ENCODE measurements at places on chromosomes 4 and X.

GRCh38 chr4:2910409-2910808, 52.8 kb downstream of the NOP14 start:
- no peak for DNase-seq

DNA sequence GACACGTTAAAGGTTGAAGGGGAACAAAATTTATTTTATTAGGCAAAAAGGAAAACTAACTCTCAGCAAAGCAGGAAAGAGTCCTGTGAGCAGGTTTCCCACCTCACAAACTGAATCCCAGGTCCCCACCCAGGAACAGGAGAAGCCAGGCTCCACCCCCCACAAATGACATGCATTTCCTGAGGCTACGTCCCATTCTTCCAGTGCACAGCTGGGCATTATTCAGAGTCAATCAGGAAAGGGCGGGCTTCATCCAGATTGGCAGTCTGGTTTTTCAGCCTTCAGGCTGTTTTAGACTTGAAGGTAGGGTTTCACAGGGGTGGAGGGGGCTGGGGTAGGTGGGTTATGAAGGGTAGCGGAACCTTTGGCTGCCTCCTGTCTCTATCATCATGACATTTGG, 11.9 kb upstream of the ASIC5 start:
- DNase-seq, result no peak

DNA sequence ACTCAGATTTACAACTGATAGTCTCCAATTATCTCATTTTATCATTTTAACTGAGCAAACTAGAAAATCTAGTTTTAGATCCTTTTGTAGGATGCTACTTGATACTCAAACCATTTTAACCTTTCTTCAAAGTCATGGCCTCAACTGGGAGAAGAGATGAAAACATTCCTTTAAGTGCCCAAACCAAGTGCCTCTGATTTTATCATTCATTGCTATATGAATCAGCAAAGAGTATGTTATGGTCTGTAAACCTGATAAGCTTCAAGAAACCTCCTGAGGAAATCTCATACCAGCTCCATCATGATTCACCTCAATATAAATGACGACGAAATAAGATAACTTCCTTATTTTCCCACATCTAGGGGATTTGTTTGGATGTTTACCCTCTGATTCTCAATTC, 119.9 kb downstream of the FAM13A start:
- no peak for DNase-seq

DNA sequence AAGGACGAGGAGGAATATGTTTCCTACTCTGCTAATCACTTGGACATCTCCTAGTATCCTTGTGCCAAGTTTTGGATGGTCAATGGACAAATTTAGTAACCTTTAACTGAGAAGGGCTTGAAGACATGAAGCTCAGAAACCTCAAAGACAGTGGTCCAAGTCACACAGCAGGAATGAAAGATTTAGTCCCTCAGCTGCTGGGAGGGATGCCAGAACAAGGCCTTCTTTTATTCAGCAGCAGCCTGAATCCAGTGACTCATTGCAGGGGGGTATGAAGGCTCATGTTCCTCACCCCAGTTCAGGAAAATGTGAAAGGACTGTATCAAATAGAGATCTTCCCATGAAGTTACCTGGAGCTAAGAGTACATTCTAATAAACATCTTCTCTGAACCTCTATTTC, 214.9 kb upstream of the UGT8 start:
- no peak for DNase-seq

DNA sequence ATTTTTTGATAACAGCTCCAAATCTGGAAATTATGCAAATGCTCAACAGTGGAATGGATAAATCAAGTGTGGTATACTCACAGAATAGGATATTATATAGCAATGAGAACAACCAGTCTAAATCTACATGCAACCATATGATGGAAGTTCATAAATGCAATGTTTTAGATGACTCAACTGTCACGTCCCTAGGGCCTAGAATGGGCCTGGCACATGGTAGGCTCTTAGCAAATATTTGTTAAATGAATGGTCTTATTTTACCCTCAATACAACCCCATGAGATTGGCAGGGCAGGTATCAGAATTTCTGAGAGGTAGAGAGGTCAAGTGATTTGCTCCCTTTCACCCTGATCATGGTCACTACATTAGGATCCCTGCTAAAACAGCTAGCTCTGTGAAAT, 14.6 kb upstream of the NKX3-2 start:
- no peak for DNase-seq

- DNase-seq, result no peak
Observed at GRCh38 chr4:93825551-93826216, 2.9 kb upstream of the ATOH1 start.

GRCh38 chrX:153889123-153889522, 3.1 kb upstream of the L1CAM start:
- DNase-seq, result no peak

- DNase-seq, result no peak
Observed at GRCh38 chr4:11228530-11228929, 200.2 kb downstream of the HS3ST1 start.

DNA sequence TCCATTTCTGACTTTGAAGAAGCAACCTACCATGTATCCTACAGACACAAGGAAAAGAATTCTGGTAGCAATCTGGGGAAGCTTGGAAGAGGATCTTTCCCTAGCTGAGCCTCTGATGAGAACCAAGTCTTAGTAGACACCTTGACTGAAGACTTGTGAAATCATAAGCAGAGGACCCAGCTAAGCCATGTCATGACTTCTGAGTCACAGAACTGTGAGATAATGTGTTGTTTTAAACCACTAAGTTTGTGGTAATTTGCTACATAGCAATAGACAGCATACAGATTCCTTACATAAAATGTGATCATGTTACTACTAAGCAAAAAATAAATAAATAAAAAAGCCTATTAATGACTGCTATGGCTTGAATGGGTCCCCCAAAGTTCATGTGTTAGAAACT, 71.3 kb upstream of the ANKRD50 start:
- DNase-seq, result no peak

DNA sequence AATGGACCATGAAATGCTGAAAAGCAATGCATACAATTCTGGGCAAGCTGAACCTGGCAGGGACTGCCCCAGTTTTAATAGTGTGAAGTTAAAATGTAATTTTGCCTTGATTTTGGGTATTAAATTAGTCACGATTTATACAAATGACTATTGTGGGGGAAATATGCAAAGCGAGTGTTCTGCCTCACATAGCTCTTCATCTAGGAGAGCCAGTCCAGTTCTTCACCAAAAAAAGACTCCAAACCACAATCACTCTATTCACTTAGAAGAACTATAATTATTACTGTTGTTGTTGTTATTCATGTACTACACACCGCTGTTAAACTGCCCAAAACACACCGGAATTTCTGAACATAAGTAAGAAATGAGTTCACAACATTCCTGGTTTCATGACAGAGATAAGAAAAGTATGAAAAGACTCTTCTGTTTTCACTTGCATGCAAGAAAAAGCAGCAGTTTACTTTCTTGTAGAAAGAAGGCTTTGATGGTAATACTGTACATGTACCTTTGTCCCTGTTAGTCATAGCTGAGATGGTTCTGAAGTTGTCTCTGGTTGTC, 101.9 kb downstream of the QRFPR start:
- no peak for DNase-seq

DNA sequence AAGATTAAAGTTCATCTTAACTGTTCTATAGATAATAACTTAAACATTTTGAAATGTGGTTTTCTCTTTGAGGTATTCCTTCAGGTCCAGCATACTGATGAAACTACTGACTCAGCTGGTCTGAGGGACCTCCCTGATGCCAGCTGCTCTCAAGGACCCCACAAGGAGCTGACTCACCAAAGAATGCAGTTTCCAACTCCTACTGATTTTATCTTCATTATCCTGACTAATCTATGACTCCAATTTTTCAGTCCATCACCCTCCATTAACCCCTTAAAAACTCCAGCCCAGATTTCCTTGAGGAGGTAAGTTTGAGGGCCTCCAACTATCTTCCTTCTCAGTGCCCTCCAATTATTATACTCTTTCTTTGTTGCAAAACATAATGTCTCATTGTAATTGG, 1.4 kb upstream of the UGT2B4 start:
- no peak for DNase-seq

DNA sequence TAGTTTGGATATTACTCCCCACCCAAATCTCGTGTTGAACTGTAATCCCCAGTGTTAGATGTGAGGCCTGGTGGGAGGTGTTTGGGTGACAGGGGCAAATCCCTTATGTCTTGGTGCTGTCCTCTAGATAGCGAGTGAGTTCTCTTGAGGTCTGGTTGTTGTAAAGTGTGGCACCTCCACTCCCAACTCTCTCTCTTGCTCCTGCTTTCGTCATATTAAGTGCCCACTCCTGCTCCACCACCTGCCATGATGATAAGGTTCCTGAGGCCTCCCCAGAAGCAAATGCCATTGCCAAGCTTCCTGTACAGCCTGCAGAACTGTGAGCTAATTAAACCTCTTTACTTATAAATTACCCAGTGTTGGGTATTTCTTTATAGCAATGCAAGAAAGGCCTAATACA, 944.3 kb downstream of the ADGRL3 start:
- no peak for DNase-seq

GRCh38 chr4:27515140-27515539, 654.5 kb downstream of the STIM2 start:
- DNase-seq, result no peak

GRCh38 chr4:184392748-184393559, 81.4 kb downstream of the IRF2 start:
- DNase-seq, result no peak

DNA sequence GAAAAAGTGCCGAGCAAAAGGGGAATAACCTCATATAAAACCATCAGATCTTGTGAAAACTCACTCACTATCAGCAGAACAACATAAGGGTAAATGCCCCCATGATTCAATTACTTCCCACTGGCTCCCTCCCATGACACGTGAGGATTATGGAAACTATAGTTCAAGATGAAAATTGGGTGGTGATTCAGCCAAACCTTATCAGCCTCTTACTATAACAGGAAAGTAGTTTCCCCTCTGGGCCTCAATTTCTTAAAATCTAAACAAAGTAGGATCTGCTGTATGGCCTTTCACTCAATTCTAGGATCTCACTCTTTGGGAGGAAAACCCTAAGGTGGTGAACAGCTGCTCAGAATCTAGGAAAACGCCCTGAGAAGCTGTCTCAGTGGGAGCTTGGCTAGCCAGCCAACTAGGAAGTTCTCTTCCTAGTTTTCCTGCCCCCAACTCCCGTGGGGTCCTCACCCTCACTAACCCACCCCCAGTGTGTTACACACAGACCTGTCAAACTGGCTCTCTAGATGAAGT, 1017.1 kb upstream of the HS3ST1 start:
- no peak for DNase-seq

GRCh38 chr4:4693258-4693657, 151.4 kb upstream of the STX18 start:
- no peak for DNase-seq

DNA sequence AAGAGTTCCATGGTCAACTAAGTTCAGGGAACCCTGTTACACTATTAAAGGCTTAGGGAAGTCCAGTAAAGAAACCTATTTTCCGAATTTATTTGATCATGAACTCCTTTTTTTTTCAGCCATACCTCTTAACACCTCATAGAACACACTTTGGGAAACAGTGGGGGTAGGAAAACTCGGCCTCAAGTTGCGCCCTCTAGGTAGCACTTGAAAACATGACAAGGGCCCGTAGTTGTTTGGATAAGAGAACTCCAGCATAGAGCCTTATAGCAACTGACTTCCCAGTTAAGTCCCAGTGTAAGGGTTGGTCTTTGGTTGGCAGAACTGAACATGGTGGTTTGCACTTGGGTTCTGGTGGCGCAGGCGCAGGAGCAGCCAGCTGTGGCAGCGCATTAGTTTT, 14.4 kb downstream of the OGT start:
- no peak for DNase-seq

DNA sequence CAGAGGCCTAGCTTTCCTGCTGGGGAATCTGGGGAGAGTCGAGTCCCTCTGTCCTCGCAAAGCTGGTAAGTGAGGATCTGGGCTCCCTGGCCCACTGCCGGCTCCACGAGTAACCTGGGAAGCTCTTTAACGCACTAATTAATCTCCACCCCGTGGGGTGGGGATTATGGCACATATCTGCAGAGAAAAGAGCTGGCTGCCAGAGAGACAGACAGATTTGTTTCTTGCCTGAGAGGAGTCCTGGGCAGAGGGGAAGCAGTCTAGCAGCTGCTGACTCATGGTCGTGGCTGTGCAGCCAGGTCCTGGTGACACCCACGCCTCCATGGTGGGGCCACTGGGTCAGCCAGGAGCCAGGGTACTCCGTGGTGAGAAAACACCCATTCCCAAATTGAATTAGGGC, 14.0 kb downstream of the SORCS2 start:
- no peak for DNase-seq

DNA sequence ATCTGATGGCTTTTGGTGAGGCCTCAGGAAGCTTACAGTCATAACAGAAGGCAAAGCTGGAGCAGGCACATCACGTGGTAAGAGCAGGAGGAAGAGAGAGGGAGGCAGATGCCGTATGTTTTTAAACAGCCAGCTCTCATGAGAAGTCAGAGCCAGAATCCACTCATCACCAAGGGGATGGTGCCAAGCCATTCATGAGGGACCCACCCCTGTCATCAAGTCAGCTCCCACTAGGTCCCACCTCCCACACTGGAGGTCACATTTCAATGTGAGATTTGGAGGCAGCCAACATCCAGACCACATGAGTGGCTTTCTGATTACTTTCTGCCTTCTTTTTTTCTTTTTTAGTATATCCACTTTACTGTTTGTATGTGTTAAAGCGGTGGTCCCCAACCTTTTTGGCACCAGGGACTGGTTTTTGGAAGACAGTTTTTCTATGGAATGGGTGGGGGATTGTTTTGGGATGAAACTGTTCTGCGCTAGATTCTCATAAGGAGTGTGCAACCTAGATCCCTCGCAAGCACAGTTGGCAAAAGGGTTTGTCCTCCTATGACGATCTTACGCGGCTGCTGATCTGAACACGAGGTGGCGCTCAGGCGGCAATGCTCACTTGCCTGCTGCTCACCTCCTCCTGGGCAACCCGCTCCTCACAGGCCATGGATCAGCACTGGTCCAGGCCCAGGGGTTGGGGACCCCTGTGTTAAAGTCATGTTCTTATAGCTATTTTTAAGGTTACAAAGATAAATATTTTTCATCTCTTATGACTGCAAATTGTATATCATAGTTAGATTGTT, 61.7 kb downstream of the SLIT2 start:
- no peak for DNase-seq

DNA sequence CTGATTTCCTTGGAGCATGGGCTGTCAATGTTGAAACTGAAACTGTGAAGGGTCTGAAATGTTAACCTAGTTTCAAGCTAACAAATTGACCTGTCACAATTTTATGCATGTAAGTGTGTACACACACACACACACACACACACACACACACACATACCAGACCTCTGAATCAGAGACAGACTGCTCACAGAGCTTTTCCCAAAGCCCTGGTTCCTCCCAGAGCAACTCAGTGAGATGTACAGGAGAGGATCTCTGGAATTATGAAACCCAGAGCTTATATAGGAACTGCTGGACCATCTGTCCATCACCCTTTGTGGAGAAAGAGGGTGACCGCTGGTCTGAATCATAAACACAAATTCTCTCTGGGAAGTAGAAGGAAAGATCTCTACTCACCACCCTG, 228.1 kb upstream of the PRPS2 start:
- DNase-seq, result no peak
